ENCODE measurements at places on chromosomes 7 and 10.

GRCh38 chr10:117092386-117092785 lies 45.7 kb downstream of the VAX1 start:
- DNase-seq: no peak

DNA sequence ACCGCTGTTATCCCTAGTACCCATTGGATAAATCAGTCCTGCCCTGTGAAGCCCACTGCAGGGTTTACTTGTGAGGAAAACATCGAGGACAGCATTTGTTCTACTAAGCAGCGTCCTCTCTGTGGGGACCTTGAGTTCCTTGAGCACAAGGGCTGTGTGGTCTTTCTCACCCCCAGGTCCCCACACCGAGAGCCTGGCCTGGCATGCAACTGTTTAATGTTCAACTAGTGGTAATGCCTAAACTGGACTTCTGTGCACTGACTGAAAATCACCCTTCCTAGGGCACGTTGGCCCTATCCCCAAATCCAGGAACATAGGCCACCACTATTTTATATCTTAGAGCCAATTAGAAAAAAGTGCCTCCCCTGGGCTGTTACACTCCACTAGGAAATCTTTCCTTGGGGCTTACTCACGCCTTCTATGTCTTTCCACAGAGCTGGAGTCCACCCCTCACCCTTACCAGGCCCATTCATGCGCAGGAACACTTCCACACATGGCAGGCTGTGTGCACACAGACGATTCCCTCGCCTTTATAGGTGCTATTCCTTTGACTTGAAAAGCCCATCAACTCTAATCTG lies 1.7 kb upstream of the TMEM213 start:
- no peak for DNase-seq

GRCh38 chr10:2852574-2853323 lies 214.6 kb upstream of the PFKP start:
- DNase-seq: no peak

DNA sequence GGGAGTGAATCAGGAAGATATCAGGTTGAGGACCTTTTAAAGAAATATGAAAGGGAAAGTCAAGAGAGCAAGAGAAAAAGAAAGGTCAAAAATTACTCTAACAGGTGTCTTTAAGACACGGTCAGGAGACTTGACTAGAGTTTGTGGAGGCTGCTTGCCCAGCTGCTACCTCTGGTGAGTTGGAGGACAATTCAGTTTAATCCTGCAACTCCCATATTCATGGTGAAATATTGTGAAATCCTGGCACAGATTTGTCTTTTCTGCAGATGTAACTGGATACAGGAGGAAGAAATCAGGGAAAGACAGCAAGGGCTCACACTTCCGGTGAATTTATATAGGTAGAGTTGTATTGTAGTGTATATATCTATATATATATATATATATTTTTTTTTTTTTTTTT lies 93.5 kb downstream of the AKAP9 start:
- DNase-seq: peak; percentile 28

- no peak for DNase-seq
These were observed 47.1 kb upstream of the SVIL start for GRCh38 chr10:29681676-29682448.

DNA sequence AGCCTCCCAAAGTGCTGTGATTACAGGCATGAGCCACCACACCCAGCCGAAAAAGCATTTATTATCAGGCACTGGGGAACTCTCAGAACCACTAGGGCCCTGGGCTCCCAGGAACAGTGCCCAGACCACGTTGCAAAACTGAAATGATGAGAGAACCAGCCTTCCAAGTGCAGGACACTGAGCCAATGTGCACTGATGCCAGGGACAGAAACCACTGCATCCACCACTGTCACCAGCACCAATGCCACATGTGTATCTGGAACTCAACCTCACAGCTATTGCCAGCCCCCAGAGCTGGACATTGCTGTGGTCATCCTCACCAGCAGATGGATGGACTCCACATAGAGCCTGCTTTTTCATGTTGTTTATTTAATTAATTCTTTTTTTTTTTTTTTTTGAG lies 28.2 kb upstream of the TPST1 start:
- DNase-seq: no peak

All from fibroblast of skin of left biceps (primary cell).